Smooth muscle cell of the umbilical artery (primary cell): ENCODE measurements at places on chromosomes 6 and 20. TPM values are rescaled to one million over a fixed set of nuclear protein-coding genes. Genes with fewer than 3 reads are reported as not detected.

The WFDC8 gene
- total RNA-seq: not detected in 2 replicates

The SLC17A9 gene
- 28.8 and 58.5 TPM in 2 replicates for total RNA-seq

The SGK1 gene
- total RNA-seq: 104 and 123 TPM in 2 replicates

The IFNGR1 gene
- total RNA-seq: 42.9 and 73.6 TPM in 2 replicates

The CD24 gene
- 3.3 and 7.2 TPM in 2 replicates for total RNA-seq

The IMPG1 gene
- not detected in 2 replicates for total RNA-seq

The BPIFB4 gene
- total RNA-seq: not detected in 2 replicates

The MPIG6B gene
- total RNA-seq: not detected in 2 replicates

The LINC00237 gene
- total RNA-seq: not detected in 2 replicates

The NKAIN2 gene
- not detected in 2 replicates for total RNA-seq

The CHD6 gene
- total RNA-seq: 25.5 and 29.8 TPM in 2 replicates

The MYCT1 gene
- 0.46 and 0.59 TPM in 2 replicates for total RNA-seq

The RBM24 gene
- total RNA-seq: 8.0 and 16.2 TPM in 2 replicates

The TMC2 gene
- not detected in 2 replicates for total RNA-seq

The MUCL3 gene
- not detected in 2 replicates for total RNA-seq

The BMP7 gene
- not detected in 2 replicates for total RNA-seq

The CLPSL2 gene
- total RNA-seq: not detected in 2 replicates

The CGA gene
- not detected in 2 replicates for total RNA-seq

The PRL gene
- total RNA-seq: not detected in 2 replicates

The MARCKS gene
- total RNA-seq: 170 and 194 TPM in 2 replicates

The LST1 gene
- not detected in 2 replicates for total RNA-seq

The MATN4 gene
- not detected in 2 replicates for total RNA-seq

The DEF6 gene
- 1.2 TPM in 2 replicates for total RNA-seq
